ENCODE measurements at places on chromosomes 12 and 14. TPM values are rescaled to one million over a fixed set of nuclear protein-coding genes. Genes with fewer than 3 reads are reported as not detected.
A peak's percentile ranks its signal among the peaks of the same experiment; 100 is the strongest.

Gene HVCN1
- total RNA-seq = 2.6 TPM

Gene RAB21
- total RNA-seq = 34.7 TPM

- no peaks in the 10 kb centered on the region for H3K27me3 ChIP-seq
- no peaks in the 10 kb centered on the region for H3K36me3 ChIP-seq
- no peak overlapping the region for H3K4me3 ChIP-seq
- no peak overlapping the region for H3K27ac ChIP-seq
These were observed 1324.7 kb downstream of the AACS start for GRCh38 chr12:126389961-126390360.

DNA sequence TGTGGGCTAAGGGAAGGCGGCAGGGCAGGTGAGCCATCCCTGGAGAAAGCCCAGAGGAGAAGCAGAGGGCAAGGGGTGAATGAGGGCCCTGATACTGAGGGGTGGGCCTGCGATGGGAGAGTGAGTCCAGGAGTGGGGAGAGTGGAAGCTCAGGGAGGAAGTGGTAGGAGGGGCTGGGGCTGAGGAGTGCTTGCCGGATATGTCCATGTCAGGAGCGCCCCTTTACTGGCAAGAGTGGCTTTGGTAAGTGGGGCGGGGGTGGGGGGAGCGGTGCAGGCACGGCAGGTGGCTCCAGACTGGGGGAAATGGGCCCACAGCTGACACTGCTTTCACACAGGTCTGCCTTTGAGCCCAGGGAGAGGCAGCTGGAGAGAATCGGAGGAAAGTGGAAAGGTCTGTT lies 86.4 kb upstream of the GPR68 start:
- H3K27ac ChIP-seq = peak overlapping the region; percentile 46
- H3K4me1 ChIP-seq = no peaks in the 10 kb centered on the region
- H3K4me3 ChIP-seq = no peak overlapping the region
- no peaks in the 10 kb centered on the region for H3K36me3 ChIP-seq
- no peak for DNase-seq

- no peaks in the 10 kb centered on the region for H3K36me3 ChIP-seq
- H3K4me1 ChIP-seq = no peaks in the 10 kb centered on the region
- no peaks in the 10 kb centered on the region for H3K27me3 ChIP-seq
- no peak overlapping the region for H3K27ac ChIP-seq
- DNase-seq = no peak
These were observed 63.3 kb upstream of the FLRT2 start for GRCh38 chr14:85466678-85467077.

GRCh38 chr12:111664499-111664898 lies 21.3 kb downstream of the BRAP start:
- DNase-seq = no peak
- no peaks in the 10 kb centered on the region for H3K4me1 ChIP-seq
- no peak overlapping the region for H3K4me3 ChIP-seq
- no peaks in the 10 kb centered on the region for H3K27me3 ChIP-seq
- no peaks in the 10 kb centered on the region for H3K36me3 ChIP-seq

Gene NYNRIN
- 3.2 TPM for total RNA-seq

DNA sequence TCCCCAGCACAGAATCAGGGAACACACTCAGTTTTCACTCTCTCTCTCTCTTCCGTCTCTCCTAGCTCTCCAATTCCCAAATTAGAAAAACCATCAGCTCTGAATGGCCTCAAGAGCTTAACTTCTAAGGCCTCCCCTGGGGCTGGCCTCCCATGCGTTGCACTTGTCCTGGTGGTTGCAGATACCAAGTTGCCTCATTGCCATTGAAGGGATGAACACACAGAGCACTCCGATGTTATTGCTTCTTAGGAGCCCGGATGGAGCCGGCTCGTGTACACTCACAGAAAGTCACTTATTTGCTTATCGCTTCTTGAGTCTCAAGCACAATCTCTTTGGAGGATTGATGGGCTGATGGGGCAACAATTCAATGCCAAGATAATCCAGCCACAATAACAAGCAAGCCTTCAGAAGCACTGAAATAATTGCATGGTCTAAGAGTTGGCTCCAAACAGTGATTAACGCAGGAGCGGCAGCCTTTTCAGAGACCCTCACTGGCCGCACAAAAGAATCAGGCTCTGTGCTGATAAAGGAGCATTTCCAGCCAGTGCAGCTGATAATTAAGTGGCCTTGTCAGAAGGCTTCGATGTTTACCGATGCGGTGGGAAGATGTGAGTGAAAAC lies 175.8 kb upstream of the TMEM132C start:
- H3K4me1 ChIP-seq = no peaks in the 10 kb centered on the region
- no peaks in the 10 kb centered on the region for H3K36me3 ChIP-seq
- no peak for DNase-seq
- no peak overlapping the region for H3K27ac ChIP-seq
- H3K4me3 ChIP-seq = no peak overlapping the region

DNA sequence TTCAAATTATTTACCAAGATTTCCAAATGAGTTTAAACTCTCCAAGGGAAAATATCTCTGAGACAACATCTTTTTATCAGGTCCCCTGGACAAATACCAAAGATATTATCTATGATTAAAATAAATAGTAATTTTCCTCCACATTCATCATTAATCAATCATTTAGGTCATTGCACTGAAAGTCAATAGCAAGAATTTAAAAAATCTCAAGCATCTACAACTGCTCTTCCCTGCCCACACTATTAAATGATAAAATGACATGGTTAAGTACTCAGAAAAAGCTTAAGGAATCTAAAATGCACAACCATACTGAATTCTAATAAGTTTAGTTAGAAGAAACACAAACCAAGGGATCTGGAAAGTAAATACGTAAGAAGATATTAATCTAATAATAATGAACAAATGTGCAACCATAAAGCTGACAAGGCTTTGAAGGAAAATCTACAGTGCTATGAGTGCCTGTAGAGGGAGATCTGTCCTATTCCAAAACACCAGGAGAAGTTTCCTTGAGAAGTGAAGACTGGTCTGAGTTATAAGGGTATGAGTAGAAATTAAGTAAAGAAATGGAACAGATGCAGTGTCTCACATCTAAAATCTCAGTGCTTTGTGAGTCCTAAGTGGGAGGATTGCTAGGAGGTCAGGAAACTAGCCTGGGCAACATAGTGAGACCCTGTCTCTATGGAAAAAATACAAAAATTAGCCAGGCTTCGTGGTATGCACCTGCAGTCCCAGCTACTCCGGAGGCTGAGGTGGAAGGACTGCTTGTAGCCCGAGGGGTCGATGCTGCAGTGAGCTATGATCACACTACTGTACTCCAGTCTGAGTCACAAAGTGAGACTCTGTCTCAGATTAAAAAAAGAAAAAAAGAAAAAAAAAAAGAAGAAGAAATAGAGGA lies 19.2 kb downstream of the INTS13 start:
- no peak overlapping the region for H3K4me3 ChIP-seq
- DNase-seq = no peak
- H3K36me3 ChIP-seq = no peaks in the 10 kb centered on the region
- H3K27ac ChIP-seq = no peak overlapping the region
- no peaks in the 10 kb centered on the region for H3K27me3 ChIP-seq

Gene JPH4
- total RNA-seq = 0.85 TPM

DNA sequence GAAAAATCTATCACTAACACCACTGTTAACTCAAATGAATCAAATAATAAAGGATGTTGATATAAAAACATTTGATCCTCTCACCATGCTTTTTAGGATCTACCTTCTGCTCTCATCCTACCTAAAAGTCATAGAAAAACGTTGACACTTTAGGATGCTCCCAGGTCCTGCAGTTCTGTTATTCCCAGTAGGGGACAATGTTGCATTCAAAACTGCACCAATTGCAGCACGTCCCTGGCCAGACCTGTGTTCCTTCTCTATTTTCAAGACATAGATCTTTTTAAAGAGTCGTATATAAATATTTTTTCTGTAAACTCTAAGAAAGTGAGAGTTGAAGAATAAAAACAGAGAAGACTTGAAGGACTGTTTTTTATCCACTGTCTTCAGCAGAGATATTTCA lies 8.8 kb downstream of the AICDA start:
- no peaks in the 10 kb centered on the region for H3K36me3 ChIP-seq
- H3K4me3 ChIP-seq = no peak overlapping the region

- H3K27ac ChIP-seq = no peak overlapping the region
- no peaks in the 10 kb centered on the region for H3K27me3 ChIP-seq
- no peak overlapping the region for H3K4me3 ChIP-seq
- H3K36me3 ChIP-seq = no peaks in the 10 kb centered on the region
These were observed 193.9 kb upstream of the PLXNC1 start for GRCh38 chr12:93954166-93955112.

Gene OTX2
- not detected for total RNA-seq

GRCh38 chr12:96157427-96157826 lies 36.7 kb upstream of the ELK3 start:
- H3K4me3 ChIP-seq = no peak overlapping the region
- H3K27me3 ChIP-seq = no peaks in the 10 kb centered on the region
- H3K27ac ChIP-seq = no peak overlapping the region
- no peak for DNase-seq
- H3K4me1 ChIP-seq = no peaks in the 10 kb centered on the region
- no peaks in the 10 kb centered on the region for H3K36me3 ChIP-seq

DNA sequence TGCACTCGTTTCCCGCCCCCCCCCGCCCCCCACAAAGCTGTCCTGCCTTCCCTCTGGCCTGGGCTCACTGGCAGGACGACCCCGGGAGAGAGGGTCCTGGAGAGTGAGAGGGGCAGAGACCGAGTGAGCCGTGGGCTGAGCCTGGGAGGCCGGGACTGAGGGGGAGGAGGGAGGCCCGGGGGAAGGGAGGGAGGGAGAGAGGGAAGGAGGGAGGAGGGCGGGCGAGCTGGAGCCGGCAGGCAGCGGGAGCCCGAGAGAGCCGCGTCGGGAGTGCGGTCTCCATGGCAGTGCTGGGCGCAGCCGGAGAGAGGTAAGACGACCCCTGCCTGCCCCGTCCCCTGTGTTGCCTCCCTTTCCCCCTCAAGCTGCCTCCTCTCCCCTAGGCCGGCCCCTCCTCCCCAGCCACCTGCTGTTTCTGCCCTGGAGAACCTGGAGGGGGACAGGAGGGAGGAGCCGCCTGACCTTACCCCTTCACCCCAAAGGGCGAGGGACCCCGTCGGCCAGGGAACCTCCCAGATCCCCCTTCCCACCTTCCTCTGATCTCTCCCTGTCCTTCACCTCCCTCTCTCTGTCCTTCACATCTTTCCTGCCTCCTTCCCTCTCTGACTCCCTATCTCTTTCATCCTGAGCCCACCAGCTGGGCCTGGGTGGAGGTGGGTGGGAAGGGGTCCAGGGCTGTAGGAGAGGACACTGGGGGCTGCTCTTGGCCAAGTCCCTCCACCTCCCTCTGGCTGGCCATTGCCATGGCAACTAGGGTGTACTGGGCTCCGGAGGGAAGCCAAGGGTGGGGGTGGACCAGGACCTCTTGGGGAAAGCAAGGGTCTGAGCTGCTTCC lies at the start of gene GPR162:
TSS of gene GPR162 (plus strand) at position 231 of the 835 bp plus-strand sequence. CDS start 2,078 bp downstream, outside the sequence.
- H3K36me3 ChIP-seq = no peaks in the 10 kb centered on the region
- H3K27ac ChIP-seq = peak within 1 kb of the TSS; percentile 76
- H3K27me3 ChIP-seq = no peaks in the 10 kb centered on the region
- peak within 1 kb of the TSS; percentile 24 for H3K4me3 ChIP-seq
- no peaks in the 10 kb centered on the region for H3K4me1 ChIP-seq
- DNase-seq = peak; percentile 54

Gene HOXC12
- not detected for total RNA-seq

Gene ZC2HC1C
- total RNA-seq = 18.2 TPM

GRCh38 chr14:62897771-62898170 lies 147.5 kb downstream of the KCNH5 start:
- H3K36me3 ChIP-seq = no peaks in the 10 kb centered on the region
- no peak for DNase-seq
- no peak overlapping the region for H3K4me3 ChIP-seq
- H3K4me1 ChIP-seq = no peaks in the 10 kb centered on the region

DNA sequence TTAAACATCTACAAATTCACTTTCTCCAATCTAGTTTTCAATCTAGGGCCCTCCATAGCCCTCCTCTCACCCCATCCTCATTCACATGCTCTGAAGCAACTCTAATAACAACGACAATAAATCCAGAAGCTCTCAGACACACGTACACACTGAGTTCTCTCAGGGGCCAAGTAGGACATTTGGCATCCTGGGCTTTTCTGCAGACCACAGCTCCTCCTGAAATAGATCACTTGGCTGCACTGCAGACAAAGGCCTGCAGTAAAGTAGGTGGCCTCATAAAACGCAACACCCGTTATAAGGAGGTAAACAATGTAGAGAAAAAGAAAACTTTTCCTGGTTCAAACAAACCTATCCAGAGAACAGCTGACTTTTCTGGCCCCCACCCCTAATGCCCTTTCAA lies 111.2 kb downstream of the TMTC1 start:
- no peak overlapping the region for H3K4me3 ChIP-seq
- no peak for DNase-seq
- no peaks in the 10 kb centered on the region for H3K27me3 ChIP-seq

- no peaks in the 10 kb centered on the region for H3K4me1 ChIP-seq
- DNase-seq = no peak
- H3K4me3 ChIP-seq = no peak overlapping the region
- no peaks in the 10 kb centered on the region for H3K27me3 ChIP-seq
- no peak overlapping the region for H3K27ac ChIP-seq
These were observed 30.7 kb upstream of the LALBA start for GRCh38 chr12:48600552-48600951.

GRCh38 chr12:132216354-132216987 lies 72.2 kb downstream of the NOC4L start:
- no peaks in the 10 kb centered on the region for H3K4me1 ChIP-seq
- no peak overlapping the region for H3K4me3 ChIP-seq
- no peaks in the 10 kb centered on the region for H3K36me3 ChIP-seq

Gene CLEC7A
- total RNA-seq = 6.6 TPM

- no peaks in the 10 kb centered on the region for H3K4me1 ChIP-seq
- no peaks in the 10 kb centered on the region for H3K36me3 ChIP-seq
- peak; percentile 44 for DNase-seq
- peak within 1 kb of the TSS; percentile 32 for H3K27ac ChIP-seq
- H3K27me3 ChIP-seq = no peaks in the 10 kb centered on the region
These were observed at the start of gene CACNA2D4 for GRCh38 chr12:1918081-1918883. TSS of gene CACNA2D4 (minus strand) at chr12:1918652. CDS start at chr12:1918473, 179 bp downstream.

Gene P2RX2
- 4.1 TPM for total RNA-seq

Gene PKP2
- 42.9 TPM for total RNA-seq

Gene TPPP2
- not detected for total RNA-seq

DNA sequence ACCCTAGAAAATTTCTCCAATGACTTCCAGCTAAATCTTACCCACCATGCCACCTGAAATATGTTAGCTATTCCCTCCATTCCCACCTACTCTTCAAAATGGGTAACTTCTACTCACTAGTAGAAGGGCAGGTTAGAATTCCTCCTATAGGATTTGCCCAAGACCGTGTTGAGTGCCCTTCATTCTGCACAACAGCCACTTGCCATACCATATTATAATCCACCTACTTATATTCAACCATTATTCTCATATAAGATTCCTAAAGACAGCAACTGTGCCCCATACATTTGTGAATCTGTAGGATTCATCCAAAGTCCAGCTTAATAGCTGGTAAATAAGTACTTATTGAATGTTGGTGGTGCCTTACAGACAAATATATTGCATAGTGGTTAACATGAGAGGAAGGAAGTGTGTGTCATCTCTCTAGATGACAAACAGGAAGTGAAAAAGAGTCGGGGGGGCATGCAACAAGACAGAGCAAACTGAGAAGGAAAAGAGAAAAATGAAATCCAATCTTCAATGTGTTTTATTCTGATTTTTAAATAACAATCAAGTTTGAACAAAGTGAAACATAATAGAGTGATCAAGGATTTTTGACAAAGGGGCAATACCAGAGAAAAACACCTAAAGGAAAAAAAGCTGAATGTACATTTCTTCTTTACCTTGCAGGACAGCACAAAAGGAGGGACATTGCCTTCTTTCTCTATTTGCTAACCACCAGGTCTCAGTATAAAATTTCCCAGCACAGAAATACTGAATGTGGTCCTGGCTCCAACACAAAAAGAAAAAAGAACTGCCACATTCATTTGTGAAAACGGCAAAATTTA lies 389.3 kb upstream of the USP15 start:
- no peaks in the 10 kb centered on the region for H3K4me1 ChIP-seq
- no peak for DNase-seq
- H3K27me3 ChIP-seq = no peaks in the 10 kb centered on the region
- no peaks in the 10 kb centered on the region for H3K36me3 ChIP-seq

Measured in Peyer's patch (tissue), 4 donors.